ENCODE measurements at places on chromosomes 13 and 19.

DNA sequence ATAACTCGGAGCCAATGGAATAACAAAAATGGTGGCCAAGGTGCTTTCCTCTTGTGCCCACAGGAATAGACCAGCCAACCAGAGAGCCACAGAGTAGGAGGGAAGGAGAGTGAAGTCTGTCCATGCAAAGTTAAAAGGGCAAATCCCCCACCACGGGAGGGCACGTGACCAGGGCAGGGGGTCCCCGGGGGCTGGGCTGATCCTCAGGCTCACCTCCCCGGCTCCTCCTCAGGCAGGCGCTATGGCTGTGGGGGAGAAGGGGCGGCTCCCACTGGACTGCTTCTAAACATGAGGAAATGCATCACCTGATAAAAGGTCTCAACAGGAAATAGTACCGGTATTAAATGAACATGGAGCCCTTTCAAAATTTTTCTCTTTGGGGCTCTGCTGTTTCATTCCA is 73.2 kb upstream of the SLC15A1 start:
- DNase-seq, result no peak

GRCh38 chr13:87452281-87452680 is 218.9 kb upstream of the SLITRK5 start:
- no peak for DNase-seq

- no peak for DNase-seq
These were observed 15.7 kb downstream of the ZNF808 start for GRCh38 chr19:52542984-52543664.

DNA sequence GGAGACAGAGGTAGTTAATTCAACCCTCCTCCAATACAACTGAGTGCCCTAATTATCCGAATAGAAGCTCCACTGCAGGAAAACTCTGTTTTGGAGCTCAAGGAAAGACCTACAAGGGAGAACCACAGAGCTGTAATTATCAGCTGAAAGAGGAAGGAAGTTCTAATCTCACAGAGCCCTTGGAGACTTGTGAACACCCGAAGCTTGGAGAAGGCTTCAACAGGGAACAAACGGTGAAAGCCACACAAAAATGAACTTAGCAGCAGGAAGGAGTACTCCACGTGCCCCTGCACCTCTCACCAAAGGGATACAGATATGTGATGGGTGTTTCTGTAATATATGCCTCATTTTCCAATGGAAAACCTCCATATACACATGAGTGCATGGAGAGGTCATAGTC is 61.1 kb downstream of the IRS2 start:
- no peak for DNase-seq

DNA sequence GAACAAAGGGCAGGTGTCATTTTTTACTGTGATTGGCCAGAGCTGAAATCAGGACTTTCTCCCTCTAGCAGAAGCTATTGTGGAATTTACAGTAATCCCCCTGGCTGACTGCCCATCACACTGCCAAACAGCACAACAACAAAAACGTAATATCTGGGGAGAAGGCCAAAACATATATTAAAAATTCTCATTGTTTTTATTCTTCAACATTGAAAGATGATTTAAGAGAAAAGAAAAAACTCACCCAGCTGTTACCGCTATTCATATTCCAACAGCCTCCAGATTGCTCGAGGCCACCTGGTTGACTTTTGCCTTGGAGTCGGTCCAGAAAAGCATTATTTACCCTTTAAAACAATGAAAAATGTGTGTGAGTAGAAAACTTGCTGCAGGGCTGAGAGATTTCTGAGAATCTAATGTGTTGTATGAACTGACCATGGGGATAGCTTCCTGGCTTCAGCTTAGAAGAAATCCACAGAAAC is 97.2 kb downstream of the EPSTI1 start:
- DNase-seq, result no peak

DNA sequence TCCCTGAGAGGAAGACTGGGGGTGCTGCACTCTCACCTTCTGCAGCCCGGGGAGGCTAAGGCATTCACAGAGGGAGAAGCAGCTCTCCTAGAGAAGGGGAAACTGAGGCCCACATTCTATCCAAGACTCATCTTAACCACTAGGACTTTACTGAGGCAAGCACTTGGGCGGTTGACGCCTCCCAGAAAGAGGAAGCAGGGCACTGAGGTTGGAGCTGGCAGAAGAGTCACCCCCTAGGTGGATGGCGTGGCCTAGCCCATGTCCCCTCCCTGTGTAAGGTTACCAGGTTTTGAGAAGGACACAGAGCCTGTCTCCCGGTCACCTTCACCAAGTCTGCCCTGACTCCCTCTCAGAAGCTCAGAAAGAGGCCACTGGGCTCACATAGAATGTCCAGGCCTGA is 2.7 kb downstream of the S1PR2 start:
- no peak for DNase-seq

DNA sequence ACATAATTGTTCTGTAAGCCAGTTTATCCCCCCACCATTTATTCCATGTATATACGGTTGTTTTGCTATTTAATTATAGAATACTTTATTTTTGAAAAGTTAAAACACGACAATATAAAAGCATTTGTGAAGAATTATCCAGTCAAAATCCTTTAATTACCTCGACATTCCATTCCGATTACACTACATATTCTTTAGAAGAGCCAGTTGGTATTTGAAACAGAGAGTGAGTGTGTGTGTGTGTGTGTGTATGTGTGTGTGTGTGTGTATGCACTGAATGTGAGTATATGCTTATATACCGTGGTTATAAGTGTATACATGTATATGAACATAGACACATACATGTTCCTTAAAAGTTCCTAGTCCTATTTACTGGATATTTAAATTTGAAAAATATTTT is 87.8 kb upstream of the KLF5 start:
- DNase-seq, result no peak
